ENCODE measurements at places on chromosomes 1 and 21. TPM values are rescaled to one million over a fixed set of nuclear protein-coding genes. Genes with fewer than 3 reads are reported as not detected.

The HCRTR1 gene
- total RNA-seq, result 0.46 TPM

GRCh38 chr21:20774737-20775136, 223.5 kb upstream of the NCAM2 start:
- no peak for DNase-seq

- DNase-seq, result no peak
Measured at GRCh38 chr1:11538886-11539285, 59.9 kb downstream of the DISP3 start.

- no peak for DNase-seq
Measured at GRCh38 chr1:61757950-61758349, 15.7 kb downstream of the PATJ start.

The MRPL9 gene
- total RNA-seq, result 45.0 TPM

GRCh38 chr21:43611598-43612369, 47.5 kb downstream of the HSF2BP start:
- DNase-seq, result peak; percentile 78

GRCh38 chr1:31142406-31142805, 76.9 kb upstream of the PUM1 start:
- no peak for DNase-seq

The APCS gene
- total RNA-seq, result 0.32 TPM

GRCh38 chr1:28671254-28671780, 2.7 kb downstream of the GMEB1 start:
- DNase-seq, result no peak

- DNase-seq, result no peak
Measured at GRCh38 chr21:37551993-37552355, 185.4 kb downstream of the DYRK1A start.

DNA sequence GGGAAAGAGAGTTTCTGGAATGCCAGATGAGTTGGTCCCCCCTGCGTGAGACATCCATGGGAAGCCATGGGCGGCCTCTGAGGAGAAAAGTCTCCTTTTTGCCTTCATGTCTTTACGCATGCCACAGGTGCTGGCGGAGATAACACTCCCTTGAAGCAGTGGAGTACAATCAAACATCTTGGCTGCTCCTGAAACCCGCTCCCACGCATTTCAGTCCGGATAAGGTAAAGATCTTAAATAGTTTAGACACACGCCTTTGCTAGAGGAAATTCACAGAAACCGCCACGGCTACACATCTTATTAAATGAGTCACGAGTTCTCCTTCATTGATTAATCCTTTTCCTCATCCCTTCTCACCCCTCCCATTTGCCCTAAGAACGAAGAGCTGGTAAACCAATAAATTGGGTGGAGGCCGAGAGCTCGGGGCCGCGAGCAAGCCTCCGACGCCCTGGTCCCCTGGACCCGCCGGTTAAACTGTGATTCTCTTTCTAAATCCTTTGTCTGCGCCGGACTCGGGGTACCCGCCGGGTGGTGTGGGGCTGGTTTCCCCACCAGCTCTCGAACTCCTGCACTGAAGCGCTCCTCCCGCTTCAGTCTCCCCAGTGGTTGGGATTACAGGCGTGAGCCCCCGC, 6.6 kb upstream of the ZNF669 start:
- no peak for DNase-seq

- DNase-seq, result no peak
Measured at GRCh38 chr1:222547944-222548671, at the start of gene HHIPL2. Gene HHIPL2 (minus strand): TSS chr1:222548104. CDS start chr1:222548044, 60 bp downstream.

The PLA2G2C gene
- total RNA-seq, result not detected
